ENCODE measurements at places on chromosomes 2 and 18.

DNA sequence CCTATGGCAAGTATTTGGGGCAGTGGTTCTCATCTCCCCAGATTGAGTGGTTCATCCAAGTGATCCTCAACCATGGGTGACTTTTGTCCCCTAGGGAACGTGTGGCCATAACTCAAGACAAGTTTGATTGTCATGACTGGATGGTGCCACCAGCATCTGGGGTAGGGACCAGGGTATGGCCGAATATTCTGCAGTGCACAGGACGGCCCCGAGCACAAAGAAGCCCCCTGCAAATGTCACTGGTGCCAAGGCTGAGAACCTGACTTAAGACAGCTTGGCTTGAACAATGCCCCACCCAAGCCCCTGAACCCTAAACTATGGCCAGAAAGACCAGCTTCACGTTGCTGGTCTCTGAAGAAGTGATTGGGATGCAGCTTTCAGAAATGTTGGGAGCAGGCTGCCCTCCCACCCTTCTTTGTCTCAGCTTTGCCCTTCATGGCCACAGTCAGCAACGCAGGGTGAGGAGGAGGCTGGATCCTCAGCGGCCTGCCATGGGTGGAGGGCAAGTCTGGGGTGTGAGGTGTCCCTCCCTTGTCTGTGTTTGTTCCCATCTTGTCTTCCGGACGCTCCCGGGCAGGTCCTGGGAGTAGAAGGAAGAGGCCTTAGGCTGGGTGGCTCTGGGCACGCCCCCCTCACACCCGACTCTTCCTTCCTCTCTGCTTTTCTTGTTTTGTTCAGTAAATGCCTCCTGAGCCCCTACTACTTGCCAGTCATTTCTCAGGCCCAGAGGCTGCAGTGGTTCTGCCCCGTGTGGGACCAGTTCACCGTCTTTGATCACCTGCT lies 43.4 kb downstream of the GREB1 start:
- no peak for DNase-seq

GRCh38 chr2:165610591-165611029 lies 141.1 kb downstream of the CSRNP3 start:
- no peak for DNase-seq

DNA sequence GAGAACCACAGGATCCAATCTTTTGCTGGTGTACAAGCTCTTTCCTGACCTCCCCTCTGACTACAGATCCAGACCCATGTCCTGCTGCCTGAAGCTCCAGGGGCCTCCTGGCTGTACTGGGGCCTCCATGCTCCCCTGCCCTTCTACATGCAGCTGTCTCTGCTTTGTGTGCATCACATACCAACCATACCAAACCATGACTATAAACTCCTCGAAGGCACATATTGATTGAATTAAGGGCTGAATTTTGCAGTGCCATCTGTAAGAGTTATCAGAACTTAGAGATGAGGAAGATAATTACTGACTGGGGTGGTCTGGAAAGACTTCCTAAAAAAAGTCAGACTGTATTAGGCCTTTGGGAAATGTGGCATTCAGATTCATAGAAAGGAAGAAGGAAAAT lies 139.9 kb upstream of the CXCR4 start:
- DNase-seq: no peak

DNA sequence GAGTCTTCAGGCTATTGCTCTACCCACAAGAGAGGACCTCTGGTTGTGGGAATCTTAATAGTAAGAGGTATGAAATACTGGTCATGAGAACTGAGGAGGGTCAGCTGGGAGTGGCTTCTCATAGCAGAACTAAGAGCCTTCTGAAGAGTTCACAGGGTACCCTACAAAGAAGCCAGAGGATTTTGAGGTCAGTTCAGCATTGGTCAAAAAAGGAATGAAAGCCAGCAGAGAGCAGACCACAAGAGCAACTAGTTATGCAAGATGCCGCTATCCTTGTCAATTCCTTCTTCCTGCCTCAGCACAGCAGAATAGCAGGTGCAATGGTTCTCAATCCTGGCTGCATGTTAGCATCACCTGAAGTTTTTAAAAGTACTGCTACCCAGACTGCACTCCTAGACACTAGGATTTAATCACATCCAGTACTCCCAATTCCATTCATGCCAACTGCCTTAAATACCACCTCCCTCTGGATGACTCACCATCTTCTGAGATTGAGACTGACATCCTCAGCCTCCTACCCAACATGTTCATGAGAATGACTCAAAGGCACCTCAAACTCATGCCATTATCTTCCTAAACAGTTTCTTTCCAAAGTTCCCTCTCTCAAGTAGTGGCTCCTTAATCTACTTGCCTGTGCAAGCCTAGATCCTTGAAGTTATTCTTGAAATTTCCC lies 81.0 kb upstream of the RBMS1 start:
- DNase-seq: no peak

- DNase-seq: no peak
Observed at GRCh38 chr2:188328419-188328818, 36.7 kb downstream of the GULP1 start.

DNA sequence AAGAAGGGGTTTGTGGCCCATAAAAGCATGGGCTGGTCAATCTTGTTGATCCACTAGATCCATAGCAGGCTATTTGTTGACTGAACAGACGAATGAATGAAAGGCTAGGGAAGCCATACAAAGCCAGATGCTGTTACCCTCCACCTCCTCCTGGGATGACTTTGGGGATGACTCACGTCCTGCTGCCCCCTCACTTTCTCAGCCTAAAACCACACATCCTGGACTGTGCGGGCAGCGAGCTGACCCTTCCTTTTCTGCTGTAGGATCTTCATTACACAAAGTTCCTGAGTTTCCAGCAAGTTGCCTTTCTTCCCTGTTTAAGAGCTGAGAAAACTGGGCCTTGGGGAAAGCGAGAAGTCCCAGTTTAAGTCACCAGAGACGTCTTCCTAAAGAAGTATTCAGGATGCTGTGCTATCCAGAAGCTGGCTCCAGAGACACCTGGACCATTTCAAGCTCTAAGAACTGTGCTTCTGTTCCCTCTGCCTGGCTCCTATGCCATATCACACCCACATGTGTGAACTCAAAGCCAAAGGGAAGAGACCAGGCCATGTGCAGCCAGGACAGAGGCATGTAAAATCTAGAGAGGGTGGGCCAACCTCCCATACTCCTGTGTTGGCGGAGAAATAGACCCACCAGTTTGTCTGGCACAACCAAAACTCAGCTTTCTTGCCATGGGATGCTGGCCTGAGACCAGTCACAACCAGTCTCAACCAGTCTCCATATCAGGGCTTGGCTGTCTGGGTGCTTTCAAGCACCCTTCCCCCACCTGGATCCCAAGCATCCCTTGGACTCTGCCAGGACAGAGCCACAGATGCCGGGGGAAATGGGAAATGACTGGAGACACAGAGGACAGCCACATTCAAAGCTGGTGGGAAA lies 4.7 kb upstream of the SLC20A1 start:
- no peak for DNase-seq
